Astrocyte of the spinal cord (primary cell): ENCODE measurements at places on chromosomes 3 and 15.

- peak; percentile 79 for DNase-seq
Observed at GRCh38 chr15:33098094-33099058, 96.1 kb downstream of the FMN1 start.

- DNase-seq = no peak
Observed at GRCh38 chr15:73313861-73314260, 54.9 kb downstream of the HCN4 start.

- no peak for DNase-seq
Observed at GRCh38 chr3:3141939-3142338, 15.2 kb downstream of the TRNT1 start.

GRCh38 chr3:144583871-144584270 lies 612.2 kb downstream of the DIPK2A start:
- no peak for DNase-seq

DNA sequence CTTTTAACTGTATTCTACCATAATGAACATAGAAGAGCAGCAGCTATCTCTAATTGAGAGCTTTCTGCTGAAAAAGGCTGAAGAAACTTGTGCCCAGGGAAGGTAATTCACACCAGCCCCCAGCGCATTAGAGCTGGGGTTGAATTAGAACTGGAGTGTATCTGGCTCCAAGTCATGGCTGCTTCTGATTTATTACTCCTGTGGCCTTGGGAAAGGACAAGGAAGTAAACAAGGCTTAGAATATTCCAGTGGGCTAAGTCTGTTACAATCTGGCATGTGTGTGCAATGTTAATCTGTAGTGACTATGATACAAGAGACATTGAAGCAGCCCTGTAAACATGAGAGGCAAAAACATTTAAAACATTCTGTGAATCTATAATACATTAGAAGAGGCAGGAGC lies 18.1 kb downstream of the CPA3 start:
- DNase-seq = no peak

DNA sequence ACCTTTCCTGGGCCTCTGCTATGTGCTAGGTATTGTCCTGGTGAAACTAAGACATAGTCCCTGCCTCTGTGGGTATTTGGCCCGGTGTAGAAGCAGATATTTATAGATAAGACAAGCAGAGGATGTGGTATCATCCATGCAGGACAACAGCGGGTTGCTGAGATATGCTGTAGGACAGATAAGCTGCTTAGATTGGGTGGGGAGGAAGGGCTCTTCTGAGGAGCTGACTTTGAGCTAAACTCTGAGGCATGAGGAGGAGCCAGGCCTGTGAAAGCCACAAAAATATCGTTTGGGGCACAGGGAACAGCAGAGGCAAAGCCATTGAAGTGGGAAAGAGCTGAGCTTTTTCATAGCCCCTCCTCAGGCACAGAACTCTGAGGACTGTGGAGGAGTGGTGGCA lies 492.5 kb upstream of the CFAP20DC start:
- DNase-seq = no peak

- peak; percentile 19 for DNase-seq
Observed at GRCh38 chr3:152583963-152584362, 251.0 kb upstream of the P2RY1 start.

DNA sequence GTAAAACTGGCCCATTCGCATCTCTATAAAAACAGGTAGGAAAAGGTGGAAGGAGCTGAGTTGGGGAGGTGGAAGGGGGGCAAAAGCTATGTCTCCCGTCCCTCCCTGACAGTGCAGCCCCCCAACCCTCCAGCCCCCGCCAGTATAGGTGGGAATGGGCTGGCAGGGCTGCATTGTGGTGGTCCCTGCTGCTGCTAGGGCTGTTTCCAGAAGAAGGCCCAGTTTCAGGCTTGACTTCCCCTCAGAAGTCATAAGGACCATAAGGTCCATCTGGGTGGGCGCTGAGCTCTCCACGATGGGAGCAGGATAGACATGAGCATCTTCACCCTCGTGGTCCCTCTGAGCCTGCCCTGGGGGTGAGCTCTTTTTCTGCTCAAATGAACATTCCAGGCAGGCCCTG lies 44.2 kb downstream of the APBA2 start:
- no peak for DNase-seq

DNA sequence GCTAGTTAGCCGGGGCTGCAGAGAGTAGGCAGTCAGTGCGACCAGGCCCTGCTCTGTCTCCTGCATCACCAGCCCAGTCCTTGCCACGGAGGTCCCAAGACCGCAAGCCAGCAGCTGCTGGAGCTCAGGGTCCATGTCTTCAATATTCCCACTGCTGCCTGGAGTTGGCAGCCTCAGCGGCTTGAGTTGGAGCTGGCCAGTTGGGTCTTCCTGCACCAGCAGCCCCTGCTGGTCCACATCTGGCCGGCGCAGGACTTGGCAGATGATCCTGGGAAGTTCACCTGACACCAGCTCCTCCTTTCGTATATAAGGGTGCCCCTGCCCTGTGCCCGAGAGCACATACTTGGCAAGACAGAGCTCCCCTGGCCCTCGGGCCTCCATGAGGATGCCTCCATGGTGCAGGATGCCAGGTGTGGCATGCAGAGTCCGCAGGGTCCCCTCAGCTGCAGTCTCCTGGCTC lies 5.7 kb downstream of the XIRP1 start:
- no peak for DNase-seq
